Adrenal gland (tissue), 19 donors: ENCODE measurements at places on chromosomes 2 and 18. TPM values are rescaled to one million over a fixed set of nuclear protein-coding genes. Genes with fewer than 3 reads are reported as not detected.
A peak's percentile ranks its signal among the peaks of the same experiment; 100 is the strongest.

DNA sequence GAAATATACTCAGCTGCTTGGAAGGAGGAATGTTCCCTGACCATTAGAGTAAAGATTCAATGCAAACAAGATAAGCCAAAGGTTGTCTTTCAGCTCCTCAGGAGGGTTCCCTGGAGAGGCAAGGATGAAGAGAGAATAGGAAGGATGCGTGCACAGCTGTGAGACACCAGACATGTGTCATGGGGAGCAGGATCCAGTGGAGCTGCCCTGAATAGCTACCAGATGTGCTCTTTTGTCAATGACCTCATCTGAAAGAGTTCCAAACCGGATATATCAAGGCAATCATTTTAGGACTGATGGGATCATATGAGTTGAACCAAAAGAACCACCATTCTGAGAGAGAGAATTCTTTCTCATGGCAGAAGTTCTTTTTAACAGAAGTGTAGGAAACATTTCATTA is 490.6 kb downstream of the IRS1 start:
- no peaks in the 10 kb centered on the region for H3K36me3 ChIP-seq
- no peaks in the 10 kb centered on the region for H3K27me3 ChIP-seq
- no peak for DNase-seq
- H3K4me3 ChIP-seq: no peak overlapping the region

DNA sequence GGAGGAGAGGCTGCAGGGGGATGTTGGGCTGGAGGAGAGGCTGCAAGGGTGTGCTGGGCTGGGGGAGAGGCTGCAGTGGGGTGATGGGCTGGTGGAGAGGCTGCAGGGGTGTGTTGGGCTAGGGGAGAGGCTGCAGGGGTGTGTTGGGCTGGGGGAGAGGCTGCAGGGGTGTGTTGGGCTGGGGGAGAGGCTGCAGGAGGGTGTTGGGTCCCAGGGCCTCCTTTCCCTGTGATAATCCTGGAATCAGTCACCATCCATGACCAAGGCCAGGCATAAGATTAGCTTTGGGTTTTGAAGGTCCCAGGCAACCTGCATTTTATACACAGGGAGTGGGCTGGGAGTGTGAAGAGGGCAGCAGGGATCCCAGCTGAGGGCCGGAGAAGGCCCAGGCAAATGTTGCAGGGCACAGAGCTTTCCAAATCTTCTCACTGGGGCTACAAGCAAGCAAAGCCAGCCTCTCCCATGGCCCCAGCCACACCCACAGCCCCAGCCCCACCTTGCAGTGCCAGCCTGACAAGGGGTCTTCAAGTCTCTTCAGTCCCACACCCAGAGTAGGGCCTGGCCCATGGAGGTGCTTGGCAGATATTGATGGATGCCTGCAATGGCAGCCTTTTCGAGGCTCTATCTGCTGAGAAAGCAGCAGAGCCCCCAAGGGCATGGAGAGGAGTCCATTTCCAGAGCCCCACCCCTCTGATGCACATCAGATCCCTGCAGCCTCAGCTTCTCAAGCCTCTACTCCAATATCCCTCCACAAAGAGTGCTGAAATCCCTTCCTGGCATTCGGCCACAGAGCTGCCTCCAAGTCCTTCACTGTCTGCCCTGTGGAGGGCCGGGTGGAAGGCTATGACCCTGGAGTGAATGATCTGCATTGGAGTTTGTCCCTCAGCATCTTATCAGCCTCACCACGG is 50.3 kb upstream of the GLI2 start:
- peaks cover 5% of the 10 kb centered on the region for H3K27me3 ChIP-seq
- no peak overlapping the region for H3K4me3 ChIP-seq
- H3K27ac ChIP-seq: no peak overlapping the region
- H3K36me3 ChIP-seq: no peaks in the 10 kb centered on the region
- DNase-seq: peak; percentile 26
- no peaks in the 10 kb centered on the region for H3K4me1 ChIP-seq

DNA sequence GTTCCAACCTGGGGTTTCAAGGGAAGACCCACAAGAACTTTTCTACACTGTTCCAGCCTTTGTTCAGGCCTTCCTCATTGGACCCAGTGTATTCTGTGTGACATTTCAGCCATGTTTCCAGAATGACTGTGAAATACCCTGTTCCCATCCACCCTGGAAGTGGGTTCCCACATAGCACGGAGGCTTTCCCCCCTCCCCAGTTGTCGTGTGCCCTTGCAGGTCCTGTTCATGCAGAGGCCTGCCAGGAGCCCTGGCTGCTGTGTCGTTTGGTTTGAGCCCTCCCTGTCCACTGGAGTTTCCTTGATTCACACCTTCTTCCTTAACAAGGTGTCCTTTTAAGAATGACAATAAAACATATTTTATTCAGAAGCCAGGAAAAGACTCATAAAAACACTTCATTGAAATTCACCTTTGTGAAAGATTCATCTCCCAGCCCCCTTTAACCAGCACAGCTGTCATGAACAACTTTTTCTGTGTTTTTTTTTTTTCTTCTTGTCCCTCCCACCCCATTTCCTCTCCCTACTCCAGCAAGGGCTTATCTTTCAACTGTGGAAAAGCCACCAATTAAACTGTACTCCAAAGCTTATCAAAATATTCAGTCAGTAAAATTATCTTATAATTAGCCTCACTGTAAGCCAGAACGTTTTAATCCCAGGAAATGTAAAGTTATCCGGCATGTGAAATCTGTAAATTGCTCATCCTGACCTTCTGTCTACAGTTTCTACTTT is 106.4 kb downstream of the ACOXL start:
- DNase-seq: no peak
- no peaks in the 10 kb centered on the region for H3K27me3 ChIP-seq
- H3K27ac ChIP-seq: no peak overlapping the region
- H3K36me3 ChIP-seq: no peaks in the 10 kb centered on the region
- H3K4me3 ChIP-seq: no peak overlapping the region

GRCh38 chr2:169510496-169510895 is 994 bp downstream of the KLHL41 start:
- H3K27me3 ChIP-seq: no peaks in the 10 kb centered on the region
- no peaks in the 10 kb centered on the region for H3K4me1 ChIP-seq
- H3K27ac ChIP-seq: no peak overlapping the region
- H3K36me3 ChIP-seq: no peaks in the 10 kb centered on the region
- H3K4me3 ChIP-seq: no peak overlapping the region

DNA sequence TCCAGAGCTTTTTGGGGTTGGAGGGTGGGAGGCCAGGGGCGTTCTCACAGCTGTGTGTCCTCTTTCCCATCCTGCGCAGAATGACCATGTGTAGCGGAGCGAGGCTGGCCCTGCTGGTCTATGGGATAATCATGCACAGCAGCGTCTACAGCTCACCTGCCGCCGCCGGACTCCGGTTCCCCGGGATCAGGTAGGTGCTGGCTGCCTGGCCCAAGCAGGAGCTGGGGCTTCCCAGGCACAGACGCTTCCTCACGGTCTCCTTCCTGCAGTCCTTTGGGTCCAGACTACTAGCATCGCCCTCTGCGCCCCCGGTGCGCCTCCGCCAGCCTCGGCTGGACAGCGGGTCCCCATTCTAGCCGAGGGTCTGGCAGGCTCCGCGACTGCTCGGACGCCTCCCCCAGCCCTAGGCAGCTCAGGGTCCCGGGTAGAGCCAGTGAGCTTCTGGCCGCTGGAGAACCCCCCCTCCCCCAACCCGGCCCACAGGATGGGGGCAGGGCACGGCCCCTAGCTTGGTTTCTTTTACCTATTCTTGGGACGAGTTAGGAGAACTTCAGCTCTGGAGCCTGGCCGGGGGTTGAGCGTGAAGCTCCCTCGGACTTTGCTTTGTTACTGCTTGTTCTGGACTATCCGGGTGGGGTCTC is 756 bp downstream of the ADCYAP1 start:
- DNase-seq: no peak
- no peaks in the 10 kb centered on the region for H3K36me3 ChIP-seq
- no peak overlapping the region for H3K4me3 ChIP-seq
- H3K27ac ChIP-seq: no peak overlapping the region

GRCh38 chr2:144513388-144514101 is 6.4 kb downstream of the ZEB2 start:
- no peak overlapping the region for H3K4me3 ChIP-seq
- peak overlapping the region; percentile 99 for H3K27ac ChIP-seq
- H3K4me1 ChIP-seq: peaks cover 52% of the 10 kb centered on the region
- no peaks in the 10 kb centered on the region for H3K27me3 ChIP-seq
- H3K36me3 ChIP-seq: no peaks in the 10 kb centered on the region

DNA sequence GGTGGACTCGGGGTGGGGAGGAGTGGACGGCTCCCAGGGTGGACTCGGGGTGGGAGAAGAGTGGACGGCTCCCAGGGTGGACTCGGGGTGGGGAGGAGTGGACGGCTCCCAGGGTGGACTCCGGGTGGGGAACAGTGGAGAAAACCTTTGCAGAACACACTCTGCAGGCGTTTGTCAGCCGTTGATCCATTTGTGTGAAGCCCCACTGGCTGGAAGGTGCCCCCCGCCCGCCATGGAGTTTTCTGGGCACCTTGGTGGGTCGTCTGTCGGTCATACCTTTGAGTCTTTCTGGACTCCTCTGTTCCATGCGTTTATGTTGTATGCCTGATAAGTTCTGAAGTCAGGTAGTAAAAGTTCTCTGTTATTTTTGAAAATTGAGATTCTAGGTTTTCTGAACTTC is 12.5 kb downstream of the CTDP1 start:
- no peak overlapping the region for H3K4me3 ChIP-seq
- peaks cover 14% of the 10 kb centered on the region for H3K36me3 ChIP-seq
- DNase-seq: no peak
- H3K27me3 ChIP-seq: no peaks in the 10 kb centered on the region

GRCh38 chr18:58556331-58557007 is 72.4 kb downstream of the ALPK2 start:
- no peak overlapping the region for H3K4me3 ChIP-seq
- no peaks in the 10 kb centered on the region for H3K4me1 ChIP-seq
- H3K27me3 ChIP-seq: no peaks in the 10 kb centered on the region
- H3K36me3 ChIP-seq: no peaks in the 10 kb centered on the region
- DNase-seq: no peak
- H3K27ac ChIP-seq: no peak overlapping the region

DNA sequence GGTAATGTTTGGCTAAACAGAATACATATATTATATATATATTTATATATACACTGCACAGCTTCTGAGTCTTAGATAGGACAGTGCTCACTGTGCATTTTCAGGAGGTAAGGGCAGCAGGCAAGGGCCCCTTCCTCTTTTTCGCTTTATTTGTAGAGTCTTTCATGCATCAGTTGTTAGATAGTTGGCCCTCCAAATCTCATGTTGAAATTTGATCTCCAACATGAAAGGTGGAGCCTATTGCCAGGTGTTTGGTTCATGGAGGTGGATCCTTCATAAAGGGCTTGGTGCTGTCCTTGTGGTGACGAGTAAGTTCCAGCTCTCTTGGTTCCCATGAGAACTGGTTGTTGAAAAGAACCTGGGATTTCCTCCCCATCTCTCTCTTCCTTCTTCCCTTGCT is 48.1 kb downstream of the TSN start:
- H3K4me3 ChIP-seq: no peak overlapping the region
- H3K27ac ChIP-seq: no peak overlapping the region
- no peaks in the 10 kb centered on the region for H3K36me3 ChIP-seq
- H3K4me1 ChIP-seq: no peaks in the 10 kb centered on the region
- H3K27me3 ChIP-seq: no peaks in the 10 kb centered on the region

DNA sequence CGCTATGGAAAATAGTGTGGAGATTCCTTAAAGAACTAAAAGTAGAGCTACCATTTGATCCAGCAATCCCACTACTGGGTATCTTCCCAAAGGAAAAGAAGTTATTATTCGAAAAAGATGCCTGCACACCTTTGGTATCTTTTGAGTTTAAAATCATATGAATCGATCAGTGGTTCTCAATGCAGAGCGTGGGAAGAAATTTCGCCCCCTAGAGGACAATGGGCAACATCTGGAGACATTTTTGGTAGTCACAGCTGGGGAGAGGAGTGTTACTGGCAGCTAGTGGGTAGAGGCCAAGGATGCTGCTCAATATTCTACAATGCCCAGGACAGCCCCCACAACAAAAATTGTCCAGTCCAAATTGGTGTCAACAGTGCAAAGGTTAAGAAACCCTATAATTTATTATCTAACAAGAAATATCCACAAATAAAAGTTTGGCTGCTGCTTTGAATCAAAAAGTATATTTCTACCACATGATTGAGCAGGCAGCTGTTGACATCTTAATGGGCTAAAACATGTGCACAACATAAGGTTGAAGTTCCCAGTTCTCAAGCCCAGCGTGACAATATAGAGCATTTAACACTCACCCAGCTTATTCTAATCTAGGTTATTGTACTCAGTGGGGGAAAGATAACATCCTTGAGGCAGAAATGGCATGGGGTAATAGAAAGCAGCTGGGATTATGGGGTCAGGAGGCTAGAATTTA is 425.7 kb downstream of the LRATD1 start:
- no peaks in the 10 kb centered on the region for H3K4me1 ChIP-seq
- H3K36me3 ChIP-seq: no peaks in the 10 kb centered on the region
- H3K27me3 ChIP-seq: no peaks in the 10 kb centered on the region
- no peak for DNase-seq
- H3K4me3 ChIP-seq: no peak overlapping the region

- no peak for DNase-seq
- no peaks in the 10 kb centered on the region for H3K27me3 ChIP-seq
- H3K36me3 ChIP-seq: no peaks in the 10 kb centered on the region
- H3K4me1 ChIP-seq: no peaks in the 10 kb centered on the region
- no peak overlapping the region for H3K4me3 ChIP-seq
- H3K27ac ChIP-seq: no peak overlapping the region
Measured at GRCh38 chr2:205171261-205171940, 510.9 kb upstream of the NRP2 start.

GRCh38 chr2:3447789-3448317 is 68.4 kb downstream of the TRAPPC12 start:
- peaks cover 4% of the 10 kb centered on the region for H3K4me1 ChIP-seq
- H3K36me3 ChIP-seq: peaks cover 49% of the 10 kb centered on the region
- DNase-seq: peak; percentile 86
- no peak overlapping the region for H3K4me3 ChIP-seq
- no peaks in the 10 kb centered on the region for H3K27me3 ChIP-seq

DNA sequence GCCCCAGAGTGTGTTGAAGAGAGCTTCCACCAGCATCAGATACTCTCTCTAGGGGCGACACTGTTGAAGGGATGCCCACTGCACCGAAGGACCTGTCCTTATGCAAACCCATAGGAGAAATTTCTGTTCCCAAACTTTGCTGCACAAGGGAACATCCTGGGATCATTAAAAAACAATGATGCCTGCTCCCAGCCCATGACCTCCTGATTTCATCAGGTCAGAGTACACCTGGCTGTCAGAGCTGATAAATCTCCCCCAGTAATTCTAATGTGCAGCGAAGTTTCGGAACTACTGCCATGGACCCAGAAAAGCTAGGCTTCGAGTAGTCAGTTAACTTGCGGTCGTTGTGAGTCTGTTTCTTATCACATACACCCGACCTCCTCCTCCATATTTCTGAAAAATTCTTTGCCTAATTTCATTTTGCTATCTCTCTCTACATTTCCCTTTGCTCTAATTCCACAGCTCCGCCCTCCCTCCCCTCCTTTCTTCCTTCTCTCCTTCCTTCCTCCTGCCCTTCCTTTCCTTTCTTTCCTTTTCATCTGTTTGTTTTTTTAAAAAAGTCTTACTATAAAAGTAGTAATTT is 18.8 kb downstream of the FAM124B start:
- H3K27ac ChIP-seq: no peak overlapping the region
- no peaks in the 10 kb centered on the region for H3K27me3 ChIP-seq

The HOXD13 gene
- total RNA-seq: not detected

The OTX1 gene
- total RNA-seq: not detected

The RAB27B gene
- total RNA-seq: 0.04 TPM

The ABCA12 gene
- total RNA-seq: not detected

The MROH2A gene
- not detected for total RNA-seq

The GAREM1 gene
- 69.5 TPM for total RNA-seq

The TMX3 gene
- 31.2 TPM for total RNA-seq

The GYPC gene
- 125 TPM for total RNA-seq

The FTCDNL1 gene
- total RNA-seq: 14.9 TPM

The IL1RL1 gene
- 12.6 TPM for total RNA-seq

The MYO1B gene
- total RNA-seq: 8.0 TPM
